ENCODE measurements at places on chromosomes 12 and 14.

DNA sequence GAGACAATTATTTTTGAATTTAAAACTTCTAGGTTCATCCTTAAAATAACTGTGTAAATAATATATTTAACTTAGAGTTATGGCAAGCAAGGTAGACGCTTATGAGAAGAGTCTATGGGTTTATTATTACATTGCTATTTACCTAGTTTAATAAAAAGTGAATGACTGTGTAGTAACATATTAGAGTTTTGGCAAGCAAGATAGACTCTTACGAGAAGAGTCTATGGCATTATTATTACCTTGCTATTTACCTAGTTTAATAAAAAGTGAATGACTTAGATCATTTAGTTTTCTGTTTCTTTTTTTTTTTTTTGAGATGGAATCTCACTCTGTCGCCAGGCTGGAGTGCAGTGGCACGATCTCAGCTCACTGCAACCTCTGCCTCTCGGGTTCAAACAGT, 3.8 kb downstream of the RNF34 start:
- DNase-seq, result no peak

- DNase-seq, result no peak
Observed at GRCh38 chr12:25071366-25071765, 122.5 kb upstream of the BCAT1 start.

- DNase-seq, result no peak
Observed at GRCh38 chr12:84594157-84594556, 318.4 kb downstream of the SLC6A15 start.

- no peak for DNase-seq
Observed at GRCh38 chr12:47835831-47836155, 16.1 kb upstream of the HDAC7 start.

GRCh38 chr14:89108608-89109007, 284.2 kb downstream of the TTC8 start:
- DNase-seq, result no peak

DNA sequence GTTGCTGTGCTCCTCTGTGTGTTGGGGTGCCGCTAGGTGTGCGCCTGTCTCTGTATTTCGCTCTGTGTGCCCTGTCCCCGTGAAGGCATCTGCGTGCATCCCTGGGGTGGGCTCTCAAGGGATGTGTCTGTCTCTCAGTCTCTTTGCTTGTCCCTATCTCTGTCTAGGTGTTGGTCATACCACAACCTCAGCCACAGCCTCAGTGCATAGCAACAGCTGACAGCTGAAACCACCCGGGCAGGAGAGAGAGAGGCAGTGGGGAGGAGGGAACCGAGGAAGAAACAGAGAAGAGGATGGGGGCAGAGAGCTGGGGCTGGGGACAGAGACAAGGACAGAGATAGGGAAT, 953 bp upstream of the NXPH4 start:
- no peak for DNase-seq

DNA sequence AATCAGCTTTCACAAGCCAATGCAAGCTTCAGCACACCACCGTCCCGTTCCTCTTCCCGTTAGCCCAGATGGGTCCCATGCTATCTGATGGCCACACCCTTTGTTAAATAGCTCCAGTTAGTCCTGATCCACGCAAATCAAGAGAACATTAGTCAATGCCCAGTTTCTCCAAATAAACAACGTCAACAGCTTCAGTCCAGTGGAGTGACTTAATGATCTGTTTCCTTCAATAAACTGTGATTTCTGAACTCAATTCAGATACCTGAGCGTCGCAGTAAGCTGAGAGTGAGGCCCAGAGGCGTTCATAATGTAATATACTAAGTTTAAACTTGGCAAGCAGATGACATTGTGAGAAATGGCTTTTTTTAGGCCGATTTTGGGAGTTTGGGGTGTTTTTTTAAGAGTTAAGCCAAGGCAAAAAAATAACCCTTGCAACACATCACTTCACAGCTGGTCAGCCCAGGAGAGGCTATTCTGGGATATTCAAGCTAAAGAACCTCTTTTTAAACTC, 112.3 kb downstream of the ZFP36L1 start:
- DNase-seq, result no peak
